ENCODE measurements at places on chromosomes 1 and 21. TPM values are rescaled to one million over a fixed set of nuclear protein-coding genes. Genes with fewer than 3 reads are reported as not detected.

PLEKHN1 gene
- total RNA-seq = 0.52 TPM

PPP2R5A gene
- total RNA-seq = 45.3 TPM

BGLAP gene
- total RNA-seq = 2.9 TPM

MIXL1 gene
- total RNA-seq = 0.19 TPM

OR2T29 gene
- total RNA-seq = not detected

SYT6 gene
- total RNA-seq = not detected

SAMSN1 gene
- 14.4 TPM for total RNA-seq

CFHR1 gene
- 1.7 TPM for total RNA-seq

RSPH1 gene
- 0.26 TPM for total RNA-seq

FUCA1 gene
- 35.4 TPM for total RNA-seq

ODR4 gene
- 22.6 TPM for total RNA-seq

Data from aorta (tissue), 5 donors.